SW 1271 (cell line): ENCODE measurements at places on chromosomes 13 and 19.

GRCh38 chr13:102846261-102847015, 606 bp downstream of the ERCC5 start:
- peak; percentile 2 for DNase-seq

DNA sequence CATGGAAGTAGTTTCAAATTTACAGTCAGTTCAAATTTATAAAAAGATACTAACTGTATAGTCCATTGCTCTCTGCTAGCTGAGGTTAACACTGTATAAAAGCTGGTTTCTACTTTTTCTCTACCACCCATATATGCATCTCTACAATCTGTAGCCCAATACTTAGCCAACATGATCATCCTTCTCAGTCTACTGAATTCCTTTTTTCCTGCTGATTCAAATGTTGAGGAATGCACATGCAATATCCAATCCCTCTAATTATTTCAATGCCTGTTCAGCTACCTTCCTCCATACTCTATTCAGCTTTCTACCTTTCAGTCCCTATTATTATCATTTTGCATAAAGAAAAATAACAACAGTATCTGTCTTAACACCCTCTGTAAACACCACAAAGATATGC, 15.6 kb downstream of the KPNA3 start:
- no peak for DNase-seq

- DNase-seq: no peak
These were observed 13.7 kb downstream of the FAM124A start for GRCh38 chr13:51235756-51236490.

- no peak for DNase-seq
These were observed 1141.0 kb upstream of the PRR20A start for GRCh38 chr13:55999709-56000108.

DNA sequence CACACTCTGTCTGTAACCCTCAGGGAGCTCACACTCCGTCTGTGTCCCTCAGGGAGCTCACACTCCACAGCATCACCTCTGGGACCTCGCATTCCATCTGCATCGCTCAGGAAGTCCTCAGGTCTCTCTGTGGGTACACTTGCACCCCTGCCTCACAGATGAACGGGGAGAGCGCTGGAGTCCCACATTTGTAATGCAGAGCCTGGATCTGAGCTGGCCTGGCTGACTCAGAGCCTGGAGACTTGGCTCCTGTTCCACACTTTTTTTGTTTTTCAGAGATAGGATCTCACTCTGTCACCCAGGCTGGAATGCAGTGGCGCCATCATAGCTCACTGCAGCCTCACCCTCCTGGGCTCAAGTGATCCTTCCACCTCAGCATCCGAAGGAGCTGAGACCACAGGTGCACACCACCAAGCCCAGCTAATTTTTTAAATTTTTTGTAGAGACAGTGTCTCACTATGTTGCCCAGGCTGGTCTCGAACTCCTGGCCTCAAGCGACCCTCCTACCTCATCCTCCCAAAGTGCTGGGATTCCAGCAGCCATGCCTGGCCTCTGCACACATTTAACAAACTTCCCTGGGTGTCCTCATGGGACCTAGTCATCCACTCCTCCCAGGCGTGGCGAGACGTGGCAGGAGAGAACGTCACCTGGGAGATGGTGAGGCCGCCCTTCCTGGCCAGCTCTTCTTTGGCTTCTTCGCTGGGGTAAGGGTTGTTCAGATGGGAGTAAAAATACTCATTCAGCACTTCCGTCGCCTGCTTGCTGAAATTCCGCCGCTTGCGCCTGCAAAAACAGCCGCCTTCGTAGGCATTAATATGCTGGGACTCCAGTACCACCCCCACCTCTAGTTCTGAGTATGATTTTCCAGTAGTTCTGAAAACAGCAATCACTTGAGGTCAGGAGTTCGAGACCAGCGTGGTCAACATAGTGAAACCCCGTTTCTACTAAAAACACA, 31.0 kb downstream of the CILP2 start:
- DNase-seq: no peak

- DNase-seq: peak; percentile 9
These were observed 41.1 kb downstream of the GPR12 start for GRCh38 chr13:26719356-26719945.

DNA sequence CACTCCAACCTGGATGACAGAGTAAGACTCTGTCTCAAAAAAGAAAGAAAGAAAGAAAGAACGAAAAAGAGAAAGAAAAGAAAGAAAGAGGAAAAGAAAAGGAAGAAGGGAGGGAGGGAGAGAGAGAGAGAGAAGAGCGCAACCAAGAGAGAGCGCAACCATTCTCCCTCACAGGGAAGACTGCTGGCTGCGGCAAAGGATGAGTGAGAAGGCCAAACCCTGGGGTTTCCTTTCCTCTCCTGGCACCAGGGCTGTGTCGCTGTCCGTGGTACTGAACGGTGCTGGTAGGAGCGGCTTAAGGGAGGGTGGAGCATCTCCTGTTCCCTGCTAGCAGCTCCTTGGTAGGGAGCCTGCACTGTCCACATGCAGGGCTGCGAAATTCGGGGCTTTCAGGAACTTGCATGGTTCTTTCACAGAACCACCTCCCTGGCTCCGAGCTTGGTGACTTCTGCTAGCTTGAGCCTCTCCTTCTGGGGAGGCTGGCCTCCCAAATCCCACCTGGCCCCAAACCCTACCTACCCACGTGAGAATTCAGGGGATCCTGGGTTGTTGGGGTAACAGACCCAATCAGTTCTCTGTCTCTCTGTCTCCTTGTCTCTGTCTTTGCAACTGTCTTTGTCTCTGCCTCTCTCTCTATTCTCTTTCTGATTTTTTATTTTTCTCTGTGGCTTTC, 51.1 kb upstream of the ZNRF4 start:
- peak; percentile 48 for DNase-seq

DNA sequence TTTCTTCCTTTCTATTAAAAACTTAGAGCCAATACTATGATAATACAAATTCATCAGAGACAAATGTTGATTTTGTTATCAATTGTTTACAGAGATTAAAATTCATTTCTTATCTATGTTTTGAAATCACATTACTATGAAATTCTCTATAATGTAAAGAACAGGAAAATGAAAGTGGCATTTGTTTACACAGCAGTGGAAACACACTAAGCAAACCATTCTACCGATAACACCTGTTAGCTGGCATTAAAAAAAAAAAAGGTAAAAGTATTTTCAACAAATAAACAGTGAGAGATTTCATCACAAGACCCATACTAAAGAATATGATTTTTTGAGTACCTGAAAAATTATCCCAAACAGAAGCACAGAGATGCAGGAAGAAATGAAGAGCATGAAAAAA, 4.8 kb upstream of the CCDC70 start:
- DNase-seq: no peak

DNA sequence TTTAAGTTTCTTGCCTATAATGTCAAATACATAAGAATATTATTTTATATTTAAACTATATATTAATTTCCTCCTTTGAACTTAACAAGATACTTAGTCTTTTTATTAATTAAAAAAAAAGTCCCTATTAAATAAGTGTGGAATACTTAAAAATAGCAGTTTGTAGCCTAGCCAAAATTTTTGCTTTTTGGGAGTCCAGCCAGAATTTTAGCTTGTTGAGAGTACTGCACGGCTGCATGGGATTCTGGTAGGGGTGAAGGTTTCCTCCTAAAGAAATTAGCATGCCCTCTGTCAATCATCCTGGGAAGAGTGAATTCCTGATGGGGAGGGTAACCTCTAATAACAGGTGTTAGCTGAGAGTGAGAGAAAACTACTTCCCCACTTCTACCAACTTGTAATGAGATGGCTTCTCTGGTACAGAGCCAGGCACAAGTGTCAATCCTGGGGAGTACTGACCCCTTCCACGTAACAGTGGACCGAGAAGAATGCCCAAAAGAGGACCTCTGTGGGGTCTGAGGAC, 195.7 kb downstream of the SPRY2 start:
- DNase-seq: no peak

- no peak for DNase-seq
These were observed 117.8 kb downstream of the NALCN start for GRCh38 chr13:101298517-101298916.

DNA sequence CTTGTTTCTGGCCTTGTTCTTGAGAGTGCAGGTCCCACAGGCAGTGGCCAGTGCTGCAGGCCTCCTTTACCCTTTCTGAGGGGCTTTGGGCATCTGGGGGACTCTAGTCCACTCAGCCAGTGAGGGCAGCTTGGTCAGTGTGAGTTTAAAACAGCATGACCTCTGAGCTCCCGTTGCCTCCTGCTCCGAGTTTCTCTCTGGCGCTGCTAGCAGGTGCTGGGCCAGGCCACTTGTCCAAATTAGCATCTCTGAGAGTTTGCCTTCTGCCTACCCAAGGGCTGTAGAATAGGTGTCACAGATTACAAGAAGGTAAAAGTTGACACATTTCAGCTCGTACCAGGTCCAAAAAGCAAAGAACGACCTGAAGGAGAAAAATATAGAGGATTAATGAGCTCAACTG, 105.9 kb downstream of the SIPA1L3 start:
- DNase-seq: no peak

- no peak for DNase-seq
These were observed 256.5 kb downstream of the UQCRFS1 start for GRCh38 chr19:28956421-28956820.

GRCh38 chr13:48316826-48317510, 13.4 kb downstream of the RB1 start:
- no peak for DNase-seq

DNA sequence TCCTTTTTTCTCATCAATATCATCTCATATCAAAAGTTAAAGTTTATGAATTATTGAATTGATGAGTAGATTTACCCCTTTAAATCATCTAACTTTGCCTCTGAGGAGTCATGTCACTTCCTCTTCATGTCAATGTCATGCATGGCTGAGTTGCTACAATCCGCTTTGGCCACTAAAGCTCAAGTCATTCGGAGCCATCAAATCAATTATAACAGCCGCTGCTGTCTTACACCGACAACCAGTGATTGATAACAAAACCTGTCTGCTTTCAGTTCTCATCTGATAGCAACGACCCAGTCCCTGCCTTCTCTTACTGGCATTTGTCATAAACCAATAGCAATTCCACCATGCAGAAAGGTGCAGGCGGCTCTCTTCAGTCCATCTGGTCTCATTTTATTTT, 429.3 kb downstream of the DIAPH3 start:
- no peak for DNase-seq

DNA sequence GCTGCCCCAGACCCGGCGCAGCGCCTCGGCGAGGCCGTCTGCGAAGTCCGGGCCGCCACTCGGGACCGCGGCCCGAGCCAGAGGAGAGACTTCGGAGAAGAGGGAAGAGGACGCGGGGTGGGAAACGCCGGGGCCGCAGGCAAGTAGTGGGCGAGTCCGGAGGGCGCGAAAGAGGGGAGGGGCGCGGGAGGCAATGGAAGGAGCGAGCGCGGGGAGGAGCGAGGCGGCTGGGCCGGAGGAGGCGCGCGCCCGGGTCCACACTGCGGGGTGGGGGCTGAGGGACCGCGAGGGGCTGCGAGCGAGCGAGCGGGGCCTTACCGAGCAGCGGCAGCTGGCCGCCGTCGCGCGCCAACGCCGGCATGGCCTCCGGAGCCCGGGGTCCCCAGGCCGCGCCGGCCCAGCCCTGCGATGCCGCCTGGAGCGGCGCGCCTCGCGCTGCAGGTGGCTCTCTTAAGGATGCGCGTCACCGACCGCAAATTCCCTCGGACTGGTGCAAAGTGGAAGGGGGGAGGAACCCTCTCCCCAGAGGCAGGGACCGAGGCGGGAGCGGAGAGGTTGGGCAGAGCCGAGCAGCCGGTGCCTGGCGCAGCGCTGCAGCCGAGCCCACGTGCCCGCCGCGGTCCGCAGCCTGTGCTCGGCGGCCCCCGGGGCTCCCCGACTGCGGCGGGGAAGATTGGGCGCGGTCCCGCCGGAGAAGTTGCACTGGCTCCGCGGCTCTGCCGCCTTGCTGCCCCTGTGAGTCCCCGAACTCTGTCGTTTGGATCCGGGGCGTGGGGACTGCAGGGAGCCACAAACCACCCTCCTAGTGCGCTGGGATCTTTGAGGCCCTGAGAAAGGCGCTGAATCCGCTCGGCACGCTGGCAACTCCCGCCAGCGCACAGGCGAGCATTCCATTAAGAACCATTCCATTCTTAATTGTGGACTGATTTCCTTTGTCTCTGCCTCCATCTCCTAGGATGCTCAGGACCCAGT, at the start of gene FLT3:
FLT3 (minus strand) TSS at position 427 of the 972 bp plus-strand sequence; CDS start at position 361, 66 bp downstream.
- DNase-seq: no peak

GRCh38 chr19:42109896-42110295, 22.4 kb downstream of the POU2F2 start:
- no peak for DNase-seq

GRCh38 chr13:99085139-99085807, 107.4 kb upstream of the DOCK9 start:
- no peak for DNase-seq

DNA sequence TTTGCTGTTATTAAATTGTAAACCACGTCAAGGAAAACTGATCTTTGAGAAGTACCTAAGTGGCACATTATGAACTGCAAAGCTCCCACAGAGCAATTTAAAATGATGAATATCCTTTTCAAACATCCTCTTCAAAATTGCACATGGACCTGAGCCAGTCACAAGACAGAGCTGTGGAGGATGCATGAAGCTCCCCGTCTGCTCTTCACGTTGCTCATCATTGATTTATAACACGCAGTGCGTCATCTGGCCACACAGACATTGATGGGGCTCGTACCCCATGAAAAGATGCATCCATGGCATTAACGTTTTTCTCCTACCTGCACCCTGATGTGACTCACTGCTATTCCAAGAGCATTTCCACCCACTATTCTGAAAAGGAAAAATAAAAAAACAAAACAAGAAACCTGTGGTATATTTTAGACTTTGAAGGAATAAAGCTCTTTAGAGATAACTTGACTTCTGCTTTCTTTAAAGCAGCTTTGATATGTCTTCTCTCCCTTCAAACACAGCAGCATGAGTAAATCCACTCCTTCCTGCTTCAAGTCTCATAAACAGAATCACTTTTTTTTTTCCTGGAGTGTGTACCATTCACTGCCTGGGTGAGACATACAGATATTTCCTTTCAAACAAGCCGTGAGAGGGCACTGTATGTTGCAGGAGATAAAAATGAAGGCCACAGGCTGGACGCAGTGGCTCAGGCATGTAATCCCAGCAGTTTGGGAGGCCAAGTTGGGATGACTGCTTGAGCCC, 7.2 kb upstream of the SERTM1 start:
- DNase-seq: no peak

DNA sequence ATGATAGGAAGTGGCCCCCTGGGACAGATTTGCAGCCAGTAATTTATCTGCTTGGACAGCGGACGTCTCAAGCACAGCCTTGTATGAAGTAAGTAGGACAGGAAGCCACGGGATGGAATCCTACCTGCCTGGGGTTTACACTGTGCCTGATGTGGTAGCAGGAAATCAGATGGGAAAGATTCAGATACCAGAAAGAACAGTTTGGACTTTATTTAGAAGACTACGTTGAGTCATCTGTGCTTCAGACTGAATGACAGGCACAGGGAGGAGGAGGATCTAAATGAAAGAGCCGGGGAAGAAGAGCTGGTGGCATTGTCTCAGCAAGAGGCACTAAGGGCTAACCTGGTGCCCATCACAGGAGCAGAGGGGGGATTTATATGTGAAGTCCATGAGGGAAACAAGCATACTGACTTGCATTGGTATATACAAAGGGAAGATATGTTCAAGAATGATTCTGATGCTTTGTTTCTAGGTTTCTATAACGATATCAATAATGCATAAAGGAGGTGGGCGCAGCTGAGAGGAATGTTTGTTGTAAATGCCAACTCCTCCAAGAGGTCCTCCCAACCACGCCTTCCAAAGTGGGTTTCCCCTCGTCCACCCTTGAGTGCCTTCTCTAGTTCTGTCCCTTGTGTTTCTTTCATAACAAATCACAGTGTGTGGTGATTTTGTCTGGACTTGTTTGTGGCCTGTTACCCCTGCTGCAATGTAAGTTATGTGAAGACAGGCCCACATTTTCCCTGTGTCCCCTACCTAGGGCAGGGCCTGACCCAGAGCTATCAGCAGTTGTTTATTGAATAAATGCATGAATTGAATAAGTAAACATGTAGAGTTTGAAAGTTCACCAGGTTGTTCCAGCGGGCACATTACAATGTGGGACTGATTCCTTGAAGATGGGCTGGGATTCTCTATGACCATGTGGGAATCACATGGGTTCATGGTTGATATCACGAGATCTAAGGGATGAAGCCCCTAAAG, 328.4 kb downstream of the SLC7A1 start:
- DNase-seq: no peak
